ENCODE measurements at places on chromosomes 2 and 18.

DNA sequence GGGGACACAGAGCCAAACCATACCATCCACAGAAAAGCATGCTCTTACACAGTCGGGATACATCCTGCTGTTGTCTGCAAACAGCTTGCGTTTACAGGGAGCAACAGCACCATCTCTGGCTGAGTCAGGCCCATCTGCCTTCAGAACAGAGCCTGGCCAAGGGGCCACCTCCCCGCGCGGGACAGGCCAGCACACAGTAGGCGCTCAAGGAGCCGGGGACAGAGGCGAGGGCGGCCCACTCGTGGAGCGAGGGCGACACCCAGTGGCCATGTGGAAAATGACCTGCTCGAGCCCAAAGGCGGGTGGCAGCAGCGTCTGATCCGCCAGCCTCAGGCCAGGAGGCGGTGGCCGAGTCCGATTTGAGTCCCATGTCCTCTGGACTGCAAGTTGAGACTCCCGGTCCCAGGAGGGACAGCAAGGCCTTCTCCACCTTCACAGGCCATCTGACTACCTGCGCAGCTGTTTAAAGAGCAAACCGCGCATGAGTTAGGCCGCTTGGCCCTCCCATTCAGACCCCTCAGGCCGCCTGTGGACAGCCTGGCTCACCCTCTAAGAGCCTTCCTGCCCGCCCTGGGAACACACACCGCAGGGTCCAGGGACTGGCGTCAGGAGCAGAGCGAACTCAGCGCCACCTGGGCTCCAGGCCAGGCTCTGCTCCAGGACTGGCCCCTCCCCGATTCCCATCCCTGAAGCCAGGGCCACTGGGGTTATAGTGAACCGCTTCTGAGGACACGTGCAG is 38.3 kb downstream of the TTC32 start:
- DNase-seq, result peak; percentile 57

- DNase-seq, result peak; percentile 48
Observed at GRCh38 chr2:149038442-149039212, at the start of gene LYPD6B. Gene LYPD6B (plus strand): TSS chr2:149038699. CDS start chr2:149130949, 92,250 bp downstream.

DNA sequence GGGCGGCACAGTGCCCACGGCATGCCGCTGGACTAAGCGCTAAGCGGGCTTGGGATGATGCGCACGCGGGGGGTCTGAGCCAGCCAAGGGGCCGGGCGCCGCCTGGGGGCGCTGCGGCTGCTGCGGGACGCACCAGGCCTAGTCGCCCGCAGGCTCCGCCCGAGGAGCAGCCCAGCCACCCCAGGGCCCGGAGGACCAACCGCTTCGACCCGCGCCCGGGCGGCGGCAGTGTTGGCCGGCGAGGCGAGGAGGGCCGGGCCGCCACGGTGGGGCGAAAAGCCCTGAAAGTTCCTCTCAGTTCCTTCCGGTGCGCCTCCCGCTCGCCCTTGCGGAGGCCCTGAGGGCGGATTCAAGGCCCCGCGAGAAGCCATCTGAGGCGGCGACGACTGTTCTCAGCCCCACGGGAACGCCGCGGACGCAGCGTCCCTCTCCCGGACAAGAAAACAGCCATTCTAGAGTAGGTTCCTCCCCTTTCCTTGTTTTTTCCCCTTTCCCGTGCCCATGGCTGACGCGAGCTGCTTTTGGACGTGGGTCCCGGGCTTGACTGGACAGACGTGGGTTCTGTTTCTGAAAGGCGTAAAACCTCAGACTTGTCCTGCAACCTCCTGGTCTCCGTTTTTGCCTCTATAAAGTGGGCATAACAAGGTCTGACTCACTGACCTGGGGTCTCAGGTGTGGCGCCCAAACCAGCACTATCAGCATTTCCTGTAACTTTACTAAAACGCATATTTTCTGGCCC is at the start of gene ANKAR:
Gene ANKAR, plus strand, starts transcription at position 297 of the 739 bp plus-strand sequence. CDS start 1,821 bp downstream, outside the sequence.
- DNase-seq, result peak; percentile 91

DNA sequence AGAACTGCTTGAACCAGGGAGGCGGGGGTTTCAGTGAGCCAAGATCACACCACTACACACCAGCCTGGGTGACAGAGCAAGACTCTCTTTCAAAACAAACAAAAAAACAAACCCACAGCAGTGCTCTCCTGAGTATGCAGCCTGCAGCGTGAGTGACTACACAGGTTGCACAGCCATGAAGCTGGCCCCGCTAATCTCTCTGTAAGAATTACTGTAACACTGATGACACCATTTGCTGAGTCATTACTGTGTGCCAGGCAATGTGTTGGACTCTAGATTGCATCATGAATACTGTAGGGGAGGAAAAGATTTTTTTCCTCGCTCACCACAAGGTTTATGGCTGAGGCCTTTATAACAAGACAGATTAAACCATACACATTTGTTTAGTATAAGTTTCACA is 118.6 kb upstream of the ATP8B1 start:
- peak; percentile 55 for DNase-seq

DNA sequence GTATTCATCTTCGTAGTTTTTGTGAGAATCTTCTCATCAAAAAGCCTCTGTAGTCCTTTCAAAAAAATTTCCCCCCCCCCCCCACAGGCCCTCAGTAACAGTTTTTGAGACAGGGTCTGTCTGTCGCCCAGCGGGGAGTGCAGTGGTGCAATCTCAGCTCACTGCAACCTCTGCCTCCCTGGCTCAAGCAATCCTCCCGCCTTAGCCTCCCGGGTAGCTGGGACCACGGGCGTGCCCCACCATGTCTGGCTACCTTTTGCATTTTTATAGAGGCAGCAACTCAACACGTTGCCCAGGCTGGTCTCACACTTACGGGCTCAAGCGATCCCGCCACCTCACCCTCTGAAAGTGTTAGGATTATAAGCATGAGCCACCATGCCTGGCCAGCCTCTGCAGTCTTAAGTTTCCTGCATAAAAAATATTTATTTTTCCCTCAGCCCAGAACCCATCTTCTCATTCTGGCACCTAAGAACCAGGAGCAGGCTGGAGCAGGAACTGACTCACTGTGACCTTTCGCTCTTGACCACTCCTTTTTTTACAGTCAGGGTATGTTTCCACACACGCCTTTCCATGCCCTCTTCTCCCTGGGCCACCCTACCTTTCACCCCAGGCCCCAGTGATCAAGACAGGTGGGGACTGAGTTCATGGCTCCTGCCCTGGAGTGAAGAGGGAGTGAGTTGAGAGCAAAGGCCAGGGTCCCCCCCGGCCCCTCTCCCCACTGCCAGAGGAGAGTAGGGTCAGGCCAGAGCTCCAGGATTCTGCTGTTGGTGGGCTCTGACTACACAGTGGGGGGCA is 32.5 kb upstream of the NT5DC4 start:
- DNase-seq, result peak; percentile 56

- no peak for DNase-seq
Observed at GRCh38 chr2:138853296-138853695, 73.1 kb upstream of the NXPH2 start.

DNA sequence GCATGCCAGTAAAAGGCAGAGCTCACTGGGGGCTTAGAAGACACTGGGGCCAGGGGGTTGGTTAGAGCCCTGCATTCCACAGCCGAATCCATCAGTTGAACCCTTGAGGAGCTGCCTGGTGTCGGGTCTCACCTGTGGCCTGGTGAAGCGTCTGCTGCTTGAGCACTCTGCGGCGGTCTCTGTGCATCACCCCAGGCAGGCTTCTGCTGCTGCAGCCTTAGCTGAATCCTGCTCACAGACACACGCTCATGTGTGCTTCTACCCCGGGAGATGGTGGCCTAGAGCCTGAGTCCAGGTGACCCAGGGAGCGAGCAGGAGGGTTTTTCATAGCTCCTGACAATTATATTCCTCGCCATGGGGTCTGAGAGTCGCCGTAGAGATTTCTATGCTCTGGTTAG is 192.1 kb downstream of the MGAT5 start:
- no peak for DNase-seq

- no peak for DNase-seq
Observed at GRCh38 chr2:70393881-70394280, 92.0 kb upstream of the FAM136A start.

DNA sequence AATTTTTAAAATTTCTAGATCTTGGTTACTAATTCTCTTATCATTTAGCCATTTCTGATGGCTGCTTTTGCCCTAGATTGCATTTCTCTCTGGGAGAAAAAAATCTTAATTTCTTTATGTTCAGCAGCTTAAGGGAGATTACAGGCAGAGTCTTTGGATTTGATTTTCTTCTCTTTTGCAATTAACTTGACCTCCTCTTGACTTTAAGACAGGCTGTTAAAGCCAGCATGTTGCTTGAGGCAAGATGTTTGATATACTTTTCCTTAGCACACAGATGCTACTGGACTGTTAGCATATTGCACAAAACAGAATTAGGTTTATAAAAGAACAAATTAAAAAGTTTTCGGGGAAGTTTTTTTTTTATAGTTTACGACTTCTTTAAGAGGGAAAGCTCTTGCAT is 50.0 kb downstream of the XRCC5 start:
- DNase-seq, result no peak

DNA sequence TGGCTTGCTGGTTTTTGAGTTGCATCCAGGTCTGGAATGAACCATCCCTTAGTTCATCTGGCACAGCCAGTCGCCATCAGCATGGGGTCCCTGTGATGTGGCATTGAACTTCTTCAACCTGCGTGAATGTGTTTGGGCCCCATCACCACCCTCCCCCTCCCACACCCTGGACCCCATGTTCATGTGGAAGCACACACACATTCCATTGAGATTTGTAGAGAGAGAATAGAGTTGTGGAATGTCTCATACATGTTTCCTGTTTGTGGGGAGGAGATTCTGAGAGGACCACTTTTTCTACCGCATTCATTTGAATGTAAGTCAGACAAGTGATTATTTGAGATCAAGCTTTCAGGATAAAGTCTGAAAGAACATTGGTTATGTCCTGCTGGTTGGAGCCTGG is 117.6 kb upstream of the EML6 start:
- DNase-seq, result no peak

DNA sequence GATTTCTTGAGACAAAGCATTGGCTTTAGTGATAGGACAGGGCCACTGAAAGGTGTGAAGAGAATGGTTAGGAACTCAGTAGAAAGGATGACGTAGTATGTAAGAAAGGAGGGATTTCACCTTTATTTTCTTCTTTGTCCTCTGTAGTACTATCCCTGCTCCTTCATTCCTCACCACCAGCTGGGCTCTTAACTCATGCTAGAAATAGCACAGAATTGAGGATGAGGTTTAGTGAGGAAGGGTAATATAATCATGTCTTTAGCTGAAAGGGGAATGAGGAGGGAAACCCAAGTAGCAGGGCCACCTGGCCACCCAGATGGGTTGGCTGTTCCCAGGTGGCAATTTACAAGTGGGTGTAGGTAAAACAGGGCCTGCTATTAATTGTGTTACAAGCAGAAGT is 15.2 kb downstream of the ACVR2A start:
- DNase-seq, result no peak

GRCh38 chr2:33214436-33214835 is 262.0 kb upstream of the RASGRP3 start:
- no peak for DNase-seq

DNA sequence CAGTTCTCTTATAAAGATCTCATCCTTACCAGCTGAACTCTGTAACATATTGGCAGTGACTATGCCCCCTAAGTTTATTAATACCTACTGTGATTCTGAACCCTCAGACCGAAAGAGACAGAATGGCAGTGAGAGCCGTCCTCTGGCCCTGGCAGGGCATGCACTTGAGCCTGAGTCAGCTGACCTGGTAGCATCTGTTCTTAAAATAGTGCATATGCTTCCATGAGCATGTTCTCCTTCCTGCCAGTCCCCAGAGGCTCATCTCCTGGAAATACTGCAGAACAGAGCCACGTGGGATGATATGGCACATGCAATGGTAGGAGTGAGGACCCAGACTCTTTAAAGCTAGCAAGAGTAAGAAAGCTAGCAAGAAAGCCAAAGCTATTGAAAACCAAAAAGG is 59.0 kb downstream of the RASGRP3 start:
- DNase-seq, result no peak

GRCh38 chr2:113828049-113828742 is 61.7 kb upstream of the ACTR3 start:
- no peak for DNase-seq

GRCh38 chr2:195619590-195619989 is 37.4 kb upstream of the SLC39A10 start:
- no peak for DNase-seq

All from NB4 (cell line).